ENCODE measurements at places on chromosomes 5 and 9.

DNA sequence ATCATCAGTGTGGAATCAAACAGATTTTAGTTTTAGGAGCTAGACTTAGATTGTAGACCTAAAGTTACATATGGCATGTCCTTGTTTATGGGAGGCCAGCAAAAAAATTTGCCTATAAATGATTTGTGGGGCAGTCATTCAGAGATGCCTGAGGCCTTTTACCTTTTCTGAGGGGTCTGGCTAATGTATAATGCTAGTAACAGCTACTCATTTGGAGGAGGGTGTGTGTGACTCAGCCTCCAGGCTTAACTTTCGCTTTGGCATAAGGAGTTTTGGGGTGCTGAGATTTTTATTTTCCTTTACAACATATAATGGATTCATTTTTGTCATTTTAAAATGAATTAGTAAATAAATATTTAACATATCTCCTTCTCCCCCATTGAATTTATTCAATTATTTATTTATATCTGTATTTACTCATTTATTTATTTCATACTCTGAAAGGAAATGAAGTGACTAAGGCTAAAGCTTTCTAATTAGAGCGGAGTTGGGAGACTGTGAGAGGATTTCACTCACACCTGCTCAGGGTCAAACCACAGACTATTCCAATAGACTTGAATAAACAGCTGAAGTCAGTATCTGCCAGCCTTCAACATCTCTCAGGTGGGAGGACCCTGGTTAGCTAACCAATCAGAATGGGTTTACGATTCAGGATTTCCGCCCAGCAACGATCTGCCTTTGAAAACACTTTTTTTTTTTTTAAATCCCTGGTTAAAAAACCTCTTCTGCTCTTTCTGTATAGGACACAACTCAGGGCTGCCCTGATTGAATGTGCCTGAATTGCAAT is 487.5 kb upstream of the SGCD start:
- no peak for DNase-seq

- DNase-seq: no peak
Measured at GRCh38 chr5:145025775-145026174, 809.4 kb downstream of the PRELID2 start.

DNA sequence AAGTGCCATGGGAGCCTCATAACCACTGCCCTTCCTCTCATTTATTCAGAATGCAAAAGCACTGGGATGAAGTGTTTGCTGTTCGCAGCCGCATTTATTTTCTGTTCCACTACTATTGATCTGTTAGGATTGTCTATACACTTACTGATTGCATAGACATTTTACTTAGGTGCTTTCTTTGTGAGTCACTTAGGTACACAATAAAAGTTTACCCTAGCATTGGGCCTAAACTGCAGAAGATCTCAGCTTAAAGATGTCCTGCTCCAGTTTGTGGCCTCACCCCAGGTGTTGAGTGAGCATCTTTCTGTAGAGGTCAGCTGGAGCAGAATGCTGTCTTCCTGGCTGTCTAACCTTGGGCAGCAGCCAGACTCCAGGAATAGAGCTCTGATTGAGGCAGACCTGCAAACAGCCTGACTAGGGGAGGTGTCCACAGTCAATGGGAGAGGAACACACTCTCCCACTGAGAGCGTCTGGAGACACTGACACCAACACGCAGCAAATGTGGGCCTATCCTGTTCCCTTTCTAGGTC is 54.0 kb downstream of the GPR21 start:
- no peak for DNase-seq

DNA sequence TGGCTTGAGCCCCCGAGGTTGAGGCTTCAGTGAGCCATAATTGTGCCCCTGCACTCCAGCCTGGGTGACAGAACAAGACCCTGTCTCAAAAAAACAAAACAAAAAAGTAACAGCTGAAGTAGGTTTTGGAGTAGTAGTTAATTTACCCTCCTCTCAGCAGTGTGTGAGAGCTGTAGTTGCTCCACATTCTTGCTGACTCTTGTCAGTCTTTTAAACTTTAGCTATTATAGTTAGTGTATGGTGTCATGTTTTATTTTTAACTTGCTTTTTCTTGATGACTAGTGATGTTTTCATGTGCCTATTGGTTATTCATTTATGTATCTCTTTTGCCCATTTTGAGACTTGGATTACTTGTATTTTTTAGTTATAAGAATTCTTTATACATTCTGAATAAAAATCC is 52.9 kb upstream of the DHFR start:
- DNase-seq: no peak

- DNase-seq: no peak
Measured at GRCh38 chr9:18126831-18127498, 347.0 kb upstream of the ADAMTSL1 start.

Measured in fibroblast of pulmonary artery (primary cell).